ENCODE measurements at places on chromosomes 5 and 9.

- DNase-seq = no peak
These were observed 140.1 kb upstream of the MOCS2 start for GRCh38 chr5:53249529-53250200.

DNA sequence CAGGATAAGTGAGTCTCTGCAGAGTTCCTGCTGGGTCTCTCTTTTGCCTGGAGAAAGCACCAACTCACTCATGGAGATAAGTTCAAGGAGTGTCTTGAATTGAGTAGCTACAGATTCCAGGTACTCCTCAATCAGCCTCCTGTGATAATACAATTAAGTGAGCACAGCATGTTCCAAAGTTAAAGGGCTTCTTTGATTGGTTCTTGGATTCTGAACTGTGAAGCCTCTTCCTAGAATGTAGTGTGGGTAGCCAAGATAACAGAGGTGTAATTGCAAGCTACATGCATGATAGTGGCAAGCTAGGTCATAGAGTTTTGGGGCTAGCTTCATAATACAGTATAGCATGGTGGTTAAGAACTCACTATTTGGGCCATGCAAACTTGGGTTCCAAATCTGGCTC lies 23.2 kb upstream of the CARNMT1 start:
- no peak for DNase-seq

- DNase-seq = no peak
These were observed 4.0 kb downstream of the ANKRD33B start for GRCh38 chr5:10567781-10568321.

DNA sequence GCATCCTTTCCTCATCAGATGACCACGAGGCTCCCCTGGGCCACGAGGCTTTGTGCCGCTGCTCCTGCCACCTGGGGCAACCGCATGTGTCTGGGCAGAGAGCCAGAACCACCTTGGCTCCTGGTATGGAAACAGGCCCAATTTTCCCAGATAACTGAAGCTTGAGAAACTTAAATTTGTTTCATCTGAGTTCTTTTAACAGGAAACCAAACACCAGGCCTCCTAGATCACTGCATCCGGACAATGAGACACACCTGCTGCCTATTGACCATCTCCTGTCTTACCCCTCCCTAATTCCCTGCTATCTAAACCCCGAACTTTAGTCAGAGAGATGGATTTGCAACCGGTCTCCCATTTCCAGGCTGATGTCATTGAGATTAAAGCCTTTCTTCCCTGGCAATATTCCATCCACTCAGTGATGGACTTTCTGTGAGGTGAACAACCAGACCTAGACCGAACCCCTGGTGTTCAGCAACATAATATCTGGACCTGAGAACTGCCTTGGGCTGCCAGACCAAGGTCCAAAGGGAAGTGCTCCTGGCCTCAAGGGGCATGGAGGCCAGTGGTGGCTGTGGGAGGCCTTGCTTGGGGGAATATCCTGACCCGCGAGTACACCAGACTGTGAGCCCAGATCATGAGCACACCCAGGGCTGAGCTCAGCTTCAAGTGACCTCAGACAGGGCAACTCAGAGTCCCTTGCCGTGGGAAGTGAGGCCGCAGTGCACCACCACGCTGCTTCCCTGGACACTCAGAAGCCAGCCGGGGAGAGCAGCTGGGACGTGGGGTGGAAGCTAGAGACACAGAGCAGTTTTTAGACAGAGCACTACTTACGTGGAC lies 199.7 kb downstream of the HSPA4 start:
- DNase-seq = no peak

DNA sequence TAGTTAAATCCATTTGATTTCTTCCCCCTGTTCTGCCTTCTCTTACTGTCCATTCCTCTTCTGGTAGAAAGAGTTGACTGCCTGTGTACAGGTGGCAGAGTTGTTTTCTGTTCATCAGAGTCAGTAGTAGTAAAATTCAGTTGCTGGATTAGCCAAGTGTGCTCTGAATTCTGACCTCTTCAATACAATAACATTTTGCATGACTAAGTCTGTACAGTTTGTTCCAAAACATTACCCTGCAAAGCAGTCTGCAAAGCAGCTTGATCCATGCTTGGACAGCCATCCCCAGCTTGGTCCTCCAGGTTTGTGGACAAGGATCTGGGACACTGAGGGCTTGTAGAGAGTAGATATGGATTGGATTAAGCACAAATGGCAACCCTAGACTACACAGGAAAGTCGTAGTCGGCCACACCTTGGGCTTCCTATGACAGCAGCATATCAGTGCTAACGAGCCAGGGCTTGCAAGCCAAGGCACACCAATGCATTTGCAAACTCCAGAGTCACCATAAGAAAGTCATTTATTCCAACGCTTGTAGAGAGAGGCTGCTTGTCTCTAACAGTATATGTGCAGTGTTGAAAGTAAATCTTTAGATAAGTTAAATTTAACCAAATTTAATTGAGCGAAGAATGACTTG lies 25.2 kb downstream of the IL12B start:
- no peak for DNase-seq

DNA sequence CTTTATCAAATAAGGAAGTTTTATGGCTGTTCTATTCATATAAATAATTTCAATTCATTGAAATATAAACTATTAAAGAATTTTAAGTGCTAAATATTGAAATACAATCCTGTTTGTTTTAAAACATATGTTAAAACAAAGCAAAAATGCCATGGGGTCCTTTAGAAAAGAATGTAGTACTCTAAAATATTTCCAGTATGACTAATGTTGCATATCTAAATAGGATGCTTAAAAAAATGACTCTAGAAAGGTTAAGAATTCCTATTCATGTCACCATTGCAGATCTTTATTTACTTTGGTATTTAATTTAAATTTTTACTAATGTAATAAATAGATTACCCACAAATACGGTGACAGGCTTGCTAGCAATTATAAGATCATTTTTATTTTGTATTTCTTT lies 132.3 kb downstream of the ZNF608 start:
- DNase-seq = no peak

DNA sequence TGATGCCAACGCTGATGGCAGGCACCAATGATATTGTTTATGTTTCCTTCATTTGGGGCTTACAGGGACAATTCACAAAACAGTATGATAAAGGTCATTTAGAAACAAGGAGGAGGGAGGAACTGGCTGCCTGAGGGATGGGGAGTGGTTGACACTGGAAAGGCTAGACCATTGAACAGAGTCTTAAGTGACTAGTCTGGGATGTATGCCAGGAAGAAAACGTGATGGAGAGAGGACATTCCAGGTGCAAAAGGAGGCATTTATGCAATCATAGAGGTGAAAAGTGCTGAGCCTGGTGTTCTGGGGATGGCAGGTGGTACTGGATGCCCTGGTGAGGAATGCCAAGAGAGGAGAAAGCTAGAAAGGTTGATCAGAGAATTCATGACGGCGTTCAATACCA lies 153.4 kb downstream of the ZNF462 start:
- no peak for DNase-seq

DNA sequence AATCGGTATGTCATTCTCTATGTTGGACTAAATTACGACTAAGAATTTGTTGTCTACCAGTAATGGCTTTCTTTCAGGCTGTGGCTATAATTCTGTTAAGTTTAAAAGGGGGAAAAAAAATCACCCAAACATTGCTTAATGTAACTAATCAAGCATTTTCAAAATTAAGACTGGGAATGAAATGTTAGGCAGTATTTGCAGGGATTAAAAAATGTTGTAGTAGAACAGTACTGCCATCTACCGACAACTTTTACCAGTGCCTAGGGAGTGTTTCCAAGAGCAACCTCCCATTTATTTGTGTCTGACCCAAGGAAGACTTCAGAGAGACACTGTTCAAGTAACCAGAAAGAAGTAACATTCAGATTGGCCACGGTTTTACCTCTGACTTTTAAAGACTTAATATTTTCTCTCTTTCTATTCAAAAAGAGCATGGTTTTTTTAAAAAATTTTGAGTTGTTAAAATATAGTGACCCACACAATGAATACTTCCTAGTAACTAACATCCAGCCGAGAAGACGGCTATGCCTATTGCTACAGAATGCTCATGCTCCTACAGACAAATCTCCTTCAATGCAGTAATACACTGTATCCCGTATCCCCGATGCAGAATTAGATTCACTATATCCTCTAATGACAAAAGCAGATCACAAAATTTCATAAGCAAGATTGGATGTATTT lies 92.4 kb downstream of the ARL15 start:
- DNase-seq = no peak

Data from activated naive CD8-positive, alpha-beta T cell treated with anti-CD3 and anti-CD28 coated beads, Interleukin-2, amount 10 ng/mL, durations not matched to agents 7 days and 5 days (primary cell).